ENCODE measurements at places on chromosomes 5 and 9.

DNA sequence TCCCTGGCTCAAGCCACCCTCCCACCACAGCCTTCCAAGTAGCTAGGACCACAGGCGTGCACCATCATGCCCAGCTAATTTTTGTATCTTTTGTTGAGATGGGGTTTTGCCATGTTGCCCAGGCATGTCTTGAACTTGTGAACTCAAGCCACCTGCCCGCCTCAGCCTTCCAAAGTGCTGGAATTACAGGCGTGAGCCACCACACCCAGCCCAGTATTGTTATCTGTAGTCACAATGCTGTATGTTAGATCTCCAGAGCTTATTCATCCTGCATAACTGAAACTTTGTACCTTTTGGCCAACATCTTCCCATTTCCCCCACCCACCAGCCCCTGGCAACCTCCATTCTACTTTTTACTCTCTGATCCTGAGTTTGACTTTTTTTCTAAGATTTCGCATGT lies 37.5 kb downstream of the CREBRF start:
- DNase-seq = no peak

DNA sequence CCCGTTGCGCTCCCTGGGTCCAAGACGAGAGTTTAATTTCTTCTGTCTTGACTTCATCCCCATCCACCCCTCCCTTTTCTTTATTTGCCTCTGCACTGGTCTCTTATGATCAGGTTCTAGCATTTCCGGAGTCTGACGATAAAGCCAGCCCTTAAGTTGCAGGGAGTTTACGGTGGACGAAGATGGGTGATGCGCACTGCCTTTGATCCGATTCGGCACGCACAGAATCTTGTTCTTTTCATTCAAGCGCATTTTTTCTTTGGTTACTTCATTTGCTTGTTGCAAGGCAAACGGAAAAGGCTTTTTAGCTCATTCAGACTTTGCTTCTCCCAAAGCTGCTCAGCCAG lies 488 bp upstream of the MCTP1 start:
- no peak for DNase-seq

DNA sequence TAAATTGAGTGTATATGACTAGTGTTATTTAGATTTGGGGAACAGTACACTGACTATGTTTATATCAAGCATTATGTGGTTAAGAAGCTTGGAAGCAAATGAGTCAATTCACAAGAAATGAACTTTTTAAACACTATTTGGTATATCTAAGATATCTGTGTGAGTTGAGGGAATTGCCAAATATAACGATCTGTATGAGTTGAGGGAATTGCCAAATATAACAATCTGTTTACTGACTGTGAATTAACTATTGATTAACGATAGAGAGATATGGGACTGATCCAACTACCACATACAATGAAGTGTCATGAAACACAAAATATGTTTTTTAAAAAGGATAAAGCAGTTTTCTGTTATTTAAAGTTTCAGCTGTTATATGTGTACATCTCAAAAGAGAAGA lies 301.4 kb downstream of the TENT4A start:
- DNase-seq = no peak

GRCh38 chr9:80066931-80067330 lies 495.2 kb downstream of the TLE4 start:
- no peak for DNase-seq

GRCh38 chr5:94849324-94849723 lies 230.9 kb downstream of the SLF1 start:
- no peak for DNase-seq

DNA sequence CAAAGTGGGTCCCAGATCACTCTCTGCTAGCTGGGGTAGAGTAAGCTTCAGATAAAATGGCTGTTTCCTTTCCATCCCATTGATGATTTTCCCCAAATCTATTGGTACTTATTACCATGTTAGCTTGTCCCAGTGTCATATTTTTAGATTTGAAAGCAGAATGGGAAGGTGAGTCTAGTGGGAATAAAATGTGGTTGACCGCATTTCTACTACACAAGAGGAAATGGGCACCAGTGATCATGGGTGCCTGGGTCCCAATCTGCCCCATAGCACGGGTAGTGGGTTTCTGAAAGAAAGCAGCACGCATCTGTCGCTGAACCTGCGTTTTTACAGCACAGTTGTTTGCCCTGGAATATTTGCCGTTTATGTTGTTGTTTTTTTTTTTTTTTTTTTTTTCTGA lies 20.1 kb downstream of the DAPK1 start:
- DNase-seq = no peak

DNA sequence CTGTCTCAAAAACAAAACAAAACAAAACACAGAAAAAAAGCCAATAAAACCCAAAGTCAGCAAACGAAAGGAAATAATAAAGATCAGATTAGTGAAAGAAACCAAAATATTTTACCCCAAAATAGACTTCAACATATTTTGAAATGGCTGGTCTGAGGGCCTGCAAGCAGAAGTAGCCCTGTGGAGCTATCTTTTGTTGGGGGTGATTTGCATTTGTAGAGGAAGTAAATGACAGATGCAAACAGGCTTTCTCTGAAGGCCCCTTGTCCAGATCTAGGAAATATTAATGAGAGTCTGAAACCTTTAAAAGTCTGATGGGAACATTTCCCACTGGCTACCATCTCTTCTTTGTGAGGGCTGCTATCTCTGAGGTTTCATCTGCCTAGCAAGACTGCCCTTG lies 74.0 kb downstream of the GCNT4 start:
- DNase-seq = no peak

GRCh38 chr5:140341591-140341990 lies 4.8 kb downstream of the HBEGF start:
- DNase-seq = no peak

DNA sequence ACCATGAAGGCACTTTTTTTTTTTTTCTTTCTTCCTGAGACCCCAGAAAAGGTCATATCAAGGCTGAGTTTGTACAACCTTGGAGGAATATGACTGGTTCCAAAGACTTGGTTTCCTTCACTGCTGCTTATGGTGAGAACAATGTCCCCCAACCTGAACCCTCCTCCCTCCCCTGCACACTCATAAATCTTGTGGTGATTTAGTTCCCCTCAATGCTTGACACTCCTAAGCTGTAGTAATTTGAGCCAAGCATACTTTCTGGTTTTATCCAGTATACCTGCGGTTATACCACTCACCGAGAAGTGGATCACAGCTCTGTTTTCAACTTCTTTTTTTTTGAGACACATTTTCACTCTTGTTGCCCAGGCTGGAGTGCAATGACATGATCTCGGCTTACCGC lies 149.9 kb upstream of the KLF4 start:
- DNase-seq = no peak

GRCh38 chr9:125061391-125061790 lies 81.9 kb downstream of the SCAI start:
- DNase-seq = no peak

- DNase-seq = no peak
These were observed 5.0 kb upstream of the HAVCR1 start for GRCh38 chr5:157063776-157064430.

GRCh38 chr9:108967916-108968315 lies 33.7 kb downstream of the ABITRAM start:
- DNase-seq = no peak

DNA sequence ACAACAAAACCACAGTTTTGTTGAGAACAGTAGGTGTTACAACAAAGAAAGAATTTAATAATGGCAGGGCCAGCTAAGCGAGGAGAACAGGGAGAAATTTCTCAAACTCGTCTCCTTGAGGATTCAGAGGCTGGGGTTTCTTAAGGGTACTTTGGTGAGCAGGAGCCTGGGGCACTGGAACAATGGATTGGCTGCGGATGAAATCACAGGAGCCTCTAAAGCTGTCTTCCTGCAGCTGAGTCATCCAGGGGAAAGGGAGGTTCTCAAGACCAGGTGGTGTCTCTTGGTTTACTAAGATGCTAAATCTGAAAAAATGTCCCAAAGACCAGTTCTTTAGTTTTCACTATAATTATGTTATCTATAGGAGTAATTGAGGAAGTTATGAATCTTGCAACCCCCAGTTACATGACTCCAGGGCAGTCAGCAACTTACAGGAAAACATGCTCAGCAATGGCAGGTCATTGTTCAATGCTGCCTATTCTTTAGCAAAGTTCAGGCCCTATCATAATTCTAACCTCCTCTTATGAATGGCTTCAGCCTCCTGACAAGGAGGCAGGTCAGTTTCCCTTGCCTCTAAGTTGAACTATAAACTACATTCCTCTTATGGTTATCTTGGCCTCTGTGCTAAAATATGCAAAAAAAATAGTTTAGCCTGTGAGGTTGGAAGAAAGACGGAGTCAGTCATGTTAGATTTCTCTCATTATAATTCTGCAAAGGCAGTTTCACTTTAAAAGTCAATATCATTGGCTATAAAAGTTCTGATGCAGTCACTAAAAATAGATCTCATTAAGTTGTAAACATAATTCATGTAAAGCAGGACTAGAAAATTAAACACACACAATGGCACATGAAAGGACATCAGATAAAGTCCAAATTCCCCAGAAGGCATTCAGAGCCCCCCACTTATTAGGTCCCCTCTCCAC lies 63.3 kb upstream of the CKS2 start:
- peak; percentile 38 for DNase-seq

- no peak for DNase-seq
These were observed 12.5 kb downstream of the SEC61B start for GRCh38 chr9:99234618-99235017.

DNA sequence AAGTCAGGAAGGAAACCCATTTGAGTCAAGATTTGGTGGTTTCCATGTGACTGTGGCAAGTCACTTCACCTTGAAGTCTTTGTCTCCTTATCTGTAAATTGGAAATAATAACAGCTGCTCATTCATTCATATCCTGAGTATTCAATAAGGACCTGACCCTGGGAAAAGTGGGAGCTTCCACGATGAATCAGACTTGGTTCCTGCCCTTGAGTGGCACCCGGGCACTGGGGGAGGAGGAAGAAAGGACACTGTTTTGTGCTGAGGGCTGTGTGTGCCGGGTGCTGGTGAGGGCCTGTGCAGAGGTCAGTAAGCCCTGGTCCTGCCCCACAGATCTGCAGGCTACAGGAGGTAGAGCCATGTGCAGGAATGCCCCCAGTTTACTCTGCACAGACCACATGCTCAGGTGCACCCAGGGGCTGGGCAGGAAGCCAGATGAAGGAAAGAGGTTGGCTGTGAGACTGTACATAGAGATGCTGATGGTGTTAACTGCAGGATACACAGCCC lies 6.8 kb downstream of the NDST1 start:
- peak; percentile 63 for DNase-seq

GRCh38 chr5:118616281-118616680 lies 372.1 kb downstream of the DTWD2 start:
- DNase-seq = no peak

DNA sequence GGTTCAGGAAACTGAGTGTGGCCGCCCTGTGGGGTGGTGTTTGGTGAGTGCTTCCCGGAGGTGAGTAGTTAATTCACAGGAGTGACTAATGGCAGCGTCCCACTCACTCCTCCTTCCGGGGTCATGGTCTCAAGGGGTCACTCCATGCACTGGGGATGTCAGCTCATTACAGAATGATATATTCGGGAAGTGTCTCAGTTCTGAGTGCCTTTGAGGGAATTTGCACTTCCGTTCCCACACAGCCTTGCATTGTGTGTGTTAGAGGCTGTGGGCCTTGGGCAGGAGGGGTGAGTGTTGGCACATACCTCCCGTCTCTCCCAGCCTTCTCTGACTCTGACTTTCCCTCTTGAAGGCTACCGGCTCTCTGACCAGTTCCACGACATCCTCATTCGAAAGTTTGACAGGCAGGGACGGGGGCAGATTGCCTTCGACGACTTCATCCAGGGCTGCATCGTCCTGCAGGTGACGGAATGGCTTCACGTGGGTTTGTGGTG lies 10.5 kb upstream of the AHRR start:
- DNase-seq = peak; percentile 76

GRCh38 chr9:71609448-71609830 lies 158.9 kb downstream of the CEMIP2 start:
- peak; percentile 21 for DNase-seq

DNA sequence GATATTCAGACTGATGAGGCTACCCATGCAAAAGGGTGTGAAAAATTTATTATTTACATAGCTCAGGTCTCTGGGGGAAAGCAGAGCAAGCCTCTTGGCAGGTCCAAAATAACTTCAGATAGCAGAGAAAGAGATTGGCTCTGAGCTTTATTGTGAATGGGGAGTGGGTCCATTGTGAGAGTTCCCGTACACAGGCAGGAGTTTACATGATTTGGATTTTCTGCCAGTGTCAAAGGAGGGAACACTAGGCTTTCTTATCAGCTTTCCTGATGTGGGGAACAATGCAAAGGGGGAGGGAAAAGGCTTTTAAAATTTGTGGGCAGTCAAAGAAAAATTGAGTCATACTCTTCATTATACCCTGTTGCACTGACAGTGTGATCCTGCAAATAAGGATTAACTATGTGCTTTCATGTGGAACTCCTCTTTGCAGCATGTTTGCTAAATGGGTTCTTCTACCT lies 615.0 kb upstream of the RIOK2 start:
- DNase-seq = peak; percentile 55

DNA sequence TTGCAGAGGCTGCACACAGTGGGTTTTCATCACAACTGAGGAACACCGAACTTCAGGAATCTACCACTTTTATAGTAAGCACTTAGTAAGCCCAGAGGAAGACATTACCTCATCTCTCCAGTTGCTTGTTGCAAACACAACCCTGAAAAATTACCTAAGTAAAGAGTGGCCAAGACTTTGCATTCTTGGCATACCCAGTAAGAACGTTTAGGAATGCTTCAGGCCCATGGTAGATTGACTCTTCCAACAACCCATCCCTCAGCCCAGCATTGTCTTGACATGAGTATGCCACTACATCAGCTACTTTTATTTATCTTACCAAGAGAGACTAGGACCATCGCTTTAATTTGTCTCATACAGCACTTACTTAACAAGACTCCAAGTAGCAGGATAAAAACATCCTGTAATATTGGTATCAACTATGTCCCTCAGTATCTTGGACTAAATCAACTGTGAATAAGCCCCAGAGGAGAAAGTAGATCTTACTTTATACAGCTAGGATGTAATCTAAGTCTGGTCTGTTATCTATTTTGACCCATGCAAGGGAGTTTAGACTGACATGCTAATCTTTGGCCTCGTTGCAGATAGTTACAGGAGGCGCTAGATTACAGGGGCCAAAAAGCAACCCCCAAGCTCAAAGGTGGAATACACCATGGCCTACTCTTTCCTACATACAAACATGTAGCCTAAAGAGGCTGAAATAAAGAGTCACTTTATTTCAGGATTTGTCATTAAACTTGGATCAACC lies 114.9 kb downstream of the INVS start:
- peak; percentile 57 for DNase-seq

- DNase-seq = peak; percentile 53
These were observed 80.8 kb downstream of the FAM81B start for GRCh38 chr5:95471942-95472341.

- DNase-seq = no peak
These were observed 99.6 kb downstream of the SLCO4C1 start for GRCh38 chr5:102196481-102196880.

GRCh38 chr9:85528607-85529006 lies 213.1 kb downstream of the AGTPBP1 start:
- DNase-seq = no peak

GRCh38 chr5:76960004-76960625 lies 7.3 kb downstream of the CRHBP start:
- peak; percentile 9 for DNase-seq

GRCh38 chr9:18795947-18796671 lies 236.9 kb downstream of the SAXO1 start:
- peak; percentile 57 for DNase-seq

Measured in fibroblast of pulmonary artery (primary cell).